Kidney glomerular epithelial cell (primary cell): ENCODE measurements at places on chromosomes 16 and 17.

DNA sequence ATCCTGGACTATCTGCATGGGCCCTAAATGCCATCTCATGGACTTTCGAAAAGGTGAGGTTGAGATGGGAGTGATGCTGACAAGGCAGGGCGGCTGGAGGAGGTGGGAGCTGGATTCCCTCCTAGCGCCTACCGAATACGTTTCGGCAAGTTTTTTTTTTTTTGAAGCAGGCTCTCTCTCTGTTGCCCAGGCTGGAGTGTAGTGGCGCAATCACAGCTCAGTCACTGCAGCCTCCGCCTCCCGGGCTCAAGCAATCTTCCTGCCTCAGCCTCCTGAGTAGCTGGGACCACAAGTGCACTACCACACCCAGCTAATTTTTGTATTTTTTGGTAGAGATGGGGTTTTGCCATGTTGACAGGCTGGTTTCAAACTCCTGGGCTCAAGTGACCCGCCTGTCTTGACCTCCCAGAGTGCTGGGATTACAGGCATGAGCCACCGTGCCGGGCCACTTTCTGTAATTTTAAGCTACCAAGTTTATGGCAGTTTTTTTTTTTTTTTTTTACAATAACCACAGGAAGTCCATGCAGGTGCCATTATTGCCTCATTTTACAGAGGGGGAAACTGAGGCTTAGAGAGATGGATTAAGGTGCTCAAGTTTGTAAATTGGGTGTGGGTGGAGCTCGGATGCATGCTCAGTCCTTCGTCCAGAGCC lies 246.4 kb downstream of the PRKCA start:
- DNase-seq, result no peak

- DNase-seq, result no peak
These were observed 23.9 kb downstream of the TMEM11 start for GRCh38 chr17:21190078-21190477.

DNA sequence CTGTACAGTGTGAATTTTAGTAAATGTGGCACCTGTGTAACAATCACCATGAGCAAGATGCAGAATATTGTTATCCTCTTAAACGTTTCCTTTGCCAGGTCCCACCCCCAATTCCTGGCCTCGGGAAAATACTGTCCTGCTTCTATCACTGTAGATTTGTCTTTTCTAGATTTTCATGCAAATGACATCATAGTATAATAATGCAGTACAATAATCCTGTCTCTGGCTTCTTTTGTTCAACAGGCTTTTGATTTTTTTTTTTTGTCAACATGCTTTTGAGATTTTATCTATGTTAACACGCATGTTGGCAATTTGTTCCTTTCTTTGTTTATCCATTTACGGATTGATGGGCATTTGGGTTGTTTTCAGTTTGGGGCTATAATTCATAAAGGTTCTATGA lies 20.4 kb upstream of the HEATR3 start:
- DNase-seq, result no peak

- DNase-seq, result no peak
These were observed 59.1 kb downstream of the PDPK1 start for GRCh38 chr16:2596747-2597559.

GRCh38 chr16:55002419-55002818 lies 71.8 kb downstream of the IRX5 start:
- DNase-seq, result no peak
